ENCODE measurements at places on chromosomes 5 and 9. TPM values are rescaled to one million over a fixed set of nuclear protein-coding genes. Genes with fewer than 3 reads are reported as not detected.

- DNase-seq: peak; percentile 65
These were observed 25.2 kb downstream of the RIGI start for GRCh38 chr9:32500768-32501167.

- no peak for DNase-seq
These were observed 6.5 kb upstream of the MLANA start for GRCh38 chr9:5884191-5884590.

DNA sequence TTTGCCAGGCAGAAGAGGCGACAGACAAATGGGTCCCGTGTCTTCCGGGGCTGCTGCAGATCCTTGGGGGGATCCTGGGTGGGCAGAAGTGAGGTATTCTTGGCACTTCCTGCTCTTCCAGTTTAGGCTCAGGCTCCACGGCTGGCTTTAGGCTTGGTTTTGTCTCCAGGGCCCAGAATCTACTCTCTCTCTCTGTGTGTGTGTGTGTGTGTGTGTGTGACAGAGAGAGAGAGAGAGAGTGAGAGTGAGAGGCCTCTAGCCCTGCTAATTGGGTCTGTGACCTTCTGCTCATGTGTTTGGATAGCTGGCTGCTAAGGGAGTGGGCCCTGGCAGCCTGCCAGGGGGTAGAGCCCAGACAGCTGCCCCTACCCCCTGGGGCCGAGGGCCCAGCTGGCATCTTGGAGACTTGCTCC, 39.3 kb downstream of the CRB2 start:
- DNase-seq: no peak

DNA sequence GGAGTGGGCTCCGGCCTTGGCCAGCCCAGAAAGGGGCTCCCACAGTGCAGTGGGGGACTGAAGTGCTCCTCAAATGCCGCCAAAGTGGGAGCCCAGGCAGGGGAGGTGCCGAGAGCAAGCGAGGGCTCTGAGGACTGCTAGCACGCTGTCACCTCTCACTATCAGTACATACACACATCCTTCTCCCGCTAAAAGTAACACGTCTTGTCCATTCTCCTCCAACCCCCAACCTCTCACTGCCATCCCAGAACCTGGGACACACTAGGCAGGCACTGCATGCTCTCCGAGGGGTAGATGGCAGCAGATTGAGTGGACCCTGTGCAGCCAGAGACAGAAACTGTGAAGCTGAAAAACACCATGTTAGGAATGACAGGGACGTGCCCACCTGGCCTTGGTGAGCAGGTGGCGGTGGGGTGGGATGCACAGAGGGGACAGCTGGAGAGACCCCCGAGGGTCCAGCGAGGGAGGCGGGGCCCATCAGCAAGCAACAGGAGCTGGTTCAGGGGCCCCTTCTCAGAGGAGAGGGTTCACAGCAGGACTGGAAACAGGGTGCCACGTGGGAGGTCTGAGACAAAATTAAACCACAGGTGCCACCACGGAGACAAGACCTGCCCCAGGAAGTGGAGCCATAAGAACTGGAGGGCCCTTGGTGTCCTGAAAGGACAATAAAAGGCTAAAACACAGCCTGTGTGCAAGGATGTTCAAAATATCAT, 16.9 kb downstream of the SEMA4D start:
- no peak for DNase-seq

DNA sequence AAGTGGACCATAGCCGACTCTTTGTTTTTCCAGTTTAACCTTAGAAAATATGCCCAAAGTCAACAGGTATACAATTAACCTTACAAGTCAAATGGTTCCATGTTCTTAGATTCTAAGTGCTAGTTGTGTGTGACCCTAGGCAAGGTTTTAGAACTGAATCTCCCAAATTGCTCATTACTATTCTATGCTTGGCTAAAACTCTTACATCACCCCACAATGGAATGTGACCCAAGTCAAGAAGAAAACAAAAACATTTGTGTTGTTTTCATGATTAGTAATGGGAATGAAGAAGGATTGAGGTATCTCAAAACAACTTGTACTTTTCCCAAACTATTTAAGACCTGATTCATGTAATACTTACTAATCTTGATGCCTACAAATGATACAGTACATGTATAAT, 159.2 kb downstream of the ARRDC3 start:
- DNase-seq: no peak

DNA sequence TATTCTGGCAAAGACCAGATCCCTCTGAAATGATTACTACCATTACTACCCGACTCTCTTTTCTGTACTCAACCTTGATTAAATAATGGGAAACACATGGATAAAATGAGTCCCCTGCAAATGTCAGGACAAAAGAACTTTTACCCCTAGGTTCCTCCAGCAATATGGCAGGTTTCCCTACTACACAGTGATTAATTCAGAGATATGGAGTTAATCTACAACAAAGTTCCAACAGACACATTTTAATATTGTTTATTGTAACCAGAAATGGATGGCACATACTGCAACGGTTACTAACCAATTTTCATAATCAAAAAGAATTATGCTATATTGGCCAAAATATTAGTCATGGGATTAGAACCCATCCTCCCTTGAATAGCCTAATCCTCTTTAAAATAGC, 294.8 kb downstream of the ATPSCKMT start:
- no peak for DNase-seq

GRCh38 chr9:127455324-127455992, 4.1 kb downstream of the LRSAM1 start:
- no peak for DNase-seq

CNTNAP3B gene
- total RNA-seq: not detected

TMOD1 gene
- 2.6 TPM for total RNA-seq

DNA sequence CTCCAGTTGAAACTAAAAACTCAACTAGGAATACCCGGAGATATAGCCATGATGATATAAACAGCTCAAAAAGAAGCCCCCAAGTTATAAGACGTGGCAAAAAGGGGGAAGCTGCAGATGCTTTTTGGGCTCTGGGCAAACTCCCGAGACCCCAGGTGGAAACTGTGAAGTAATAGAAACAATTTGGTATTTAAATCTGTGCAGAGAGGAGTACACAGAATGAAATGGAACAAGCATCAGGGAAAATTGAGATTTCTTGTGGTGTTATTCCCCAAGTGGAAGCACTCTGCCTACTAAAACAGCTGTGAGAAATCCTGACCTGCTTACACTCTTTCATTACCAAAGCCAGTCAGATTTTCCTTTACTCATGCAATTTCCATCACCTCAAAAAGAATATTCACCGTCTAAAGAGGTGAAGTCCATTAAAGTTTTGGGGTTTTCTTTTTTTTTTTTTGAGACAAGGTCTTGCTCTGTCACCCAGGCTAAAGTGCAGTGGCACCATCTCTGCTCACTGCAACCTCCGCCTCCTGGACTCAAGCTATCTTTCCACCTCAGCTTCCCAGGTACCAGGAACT, 23.5 kb downstream of the SAXO1 start:
- DNase-seq: no peak

GRCh38 chr9:68574150-68574549, 33.5 kb upstream of the TMEM252 start:
- DNase-seq: peak; percentile 21

GPR151 gene
- not detected for total RNA-seq

GRCh38 chr5:17157916-17158529, 59.4 kb upstream of the BASP1 start:
- peak; percentile 86 for DNase-seq

PLAC8L1 gene
- total RNA-seq: not detected

TICAM2 gene
- 8.8 TPM for total RNA-seq

LRRTM2 gene
- 1.3 TPM for total RNA-seq

- DNase-seq: no peak
These were observed 109.5 kb downstream of the PRKACG start for GRCh38 chr9:68904454-68904853.

DNA sequence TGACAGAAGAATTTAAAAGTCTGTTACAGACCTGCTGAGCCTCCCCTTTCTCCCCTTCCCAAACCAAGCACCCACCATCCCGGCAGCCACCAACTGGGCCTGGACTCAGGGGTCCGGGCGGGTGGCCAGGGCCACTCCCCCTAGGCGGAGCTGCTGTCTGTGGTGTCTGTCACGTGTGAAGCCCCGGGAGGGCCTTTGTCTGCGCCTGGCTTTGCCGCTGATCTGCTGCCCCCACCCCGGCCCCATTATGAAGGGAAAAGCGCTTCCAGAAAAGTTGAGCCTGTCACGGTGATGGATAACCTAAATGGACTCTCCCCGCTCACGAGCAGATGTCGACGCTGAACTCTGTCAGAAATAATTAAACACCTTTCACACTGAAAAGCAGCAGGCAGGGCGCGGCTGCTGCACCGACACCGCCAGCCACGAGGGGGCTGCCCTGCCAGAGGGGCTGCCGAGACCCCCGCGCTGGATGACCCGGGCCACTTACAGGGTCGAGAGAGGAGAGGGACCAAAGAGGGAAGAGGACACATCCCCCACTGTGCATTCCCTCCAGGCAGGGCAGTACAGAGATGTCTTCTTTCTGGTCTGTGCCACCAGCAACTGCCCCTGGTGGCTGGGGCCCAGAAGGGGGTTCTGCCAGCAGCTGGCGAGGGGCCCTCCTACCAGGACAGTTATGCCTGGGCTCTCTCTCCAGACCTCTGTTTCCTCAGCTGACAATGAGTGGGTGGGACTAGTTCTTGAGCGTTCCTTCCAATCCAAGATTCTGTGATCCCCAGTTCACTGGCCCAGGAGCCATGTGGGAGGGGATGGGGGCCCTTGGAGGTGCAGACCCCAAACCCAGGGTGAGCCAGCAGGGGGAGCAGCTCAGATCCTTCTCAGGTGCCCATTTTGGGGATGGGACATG, 36.0 kb upstream of the BARHL1 start:
- DNase-seq: peak; percentile 25

GARNL3 gene
- total RNA-seq: 6.4 TPM

TGFBR1 gene
- total RNA-seq: 63.9 TPM

GRCh38 chr9:132249690-132250089, 87.8 kb downstream of the NTNG2 start:
- no peak for DNase-seq

- DNase-seq: no peak
These were observed 9.8 kb upstream of the GPRIN1 start for GRCh38 chr5:176619569-176620332.

GRCh38 chr5:178104492-178104891, 8.8 kb upstream of the N4BP3 start:
- no peak for DNase-seq

IFNE gene
- 6.6 TPM for total RNA-seq

IL5 gene
- not detected for total RNA-seq

SPATA31A3 gene
- not detected for total RNA-seq

PDZD2 gene
- total RNA-seq: 0.33 TPM

ARPC5L gene
- 11.0 TPM for total RNA-seq

GRCh38 chr9:36625006-36625615, 52.4 kb downstream of the MELK start:
- DNase-seq: peak; percentile 85

FOXD4L3 gene
- total RNA-seq: not detected

DNA sequence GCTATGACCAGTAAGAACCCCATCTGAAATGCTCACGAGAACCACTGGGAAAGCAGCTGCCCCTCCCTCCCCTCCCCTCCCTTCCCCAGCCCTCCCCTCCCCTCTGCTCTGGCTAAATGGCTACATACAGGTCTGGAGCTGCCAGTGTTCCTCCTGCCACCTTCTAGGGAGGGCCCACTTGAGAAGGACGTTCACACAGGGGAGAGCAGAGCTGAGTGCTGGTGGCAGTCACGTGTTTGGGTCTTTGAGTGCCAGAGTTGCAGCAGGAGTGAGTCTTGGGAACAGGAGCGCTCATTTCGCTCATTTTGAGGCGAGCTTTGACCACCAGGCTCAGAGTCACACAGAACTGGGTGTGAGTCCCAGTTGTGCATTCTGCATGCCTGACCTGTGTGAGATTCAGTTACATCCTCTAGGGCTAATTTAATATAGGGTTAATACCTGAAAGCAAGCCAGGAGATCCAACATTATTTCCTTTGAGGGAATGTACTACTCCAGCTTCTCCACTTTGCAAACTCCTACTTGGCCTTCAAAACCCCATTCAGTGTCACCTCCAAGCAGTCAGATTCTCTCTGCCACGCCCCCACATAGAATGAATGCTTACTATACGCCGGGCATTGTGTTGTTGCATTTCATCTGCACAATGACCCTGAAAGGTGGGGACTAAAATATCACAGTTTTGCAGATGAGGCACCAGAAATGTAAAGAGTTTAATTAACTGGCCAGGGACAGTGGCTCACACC, 25.1 kb downstream of the CPLX2 start:
- no peak for DNase-seq

GARIN3 gene
- not detected for total RNA-seq

DNA sequence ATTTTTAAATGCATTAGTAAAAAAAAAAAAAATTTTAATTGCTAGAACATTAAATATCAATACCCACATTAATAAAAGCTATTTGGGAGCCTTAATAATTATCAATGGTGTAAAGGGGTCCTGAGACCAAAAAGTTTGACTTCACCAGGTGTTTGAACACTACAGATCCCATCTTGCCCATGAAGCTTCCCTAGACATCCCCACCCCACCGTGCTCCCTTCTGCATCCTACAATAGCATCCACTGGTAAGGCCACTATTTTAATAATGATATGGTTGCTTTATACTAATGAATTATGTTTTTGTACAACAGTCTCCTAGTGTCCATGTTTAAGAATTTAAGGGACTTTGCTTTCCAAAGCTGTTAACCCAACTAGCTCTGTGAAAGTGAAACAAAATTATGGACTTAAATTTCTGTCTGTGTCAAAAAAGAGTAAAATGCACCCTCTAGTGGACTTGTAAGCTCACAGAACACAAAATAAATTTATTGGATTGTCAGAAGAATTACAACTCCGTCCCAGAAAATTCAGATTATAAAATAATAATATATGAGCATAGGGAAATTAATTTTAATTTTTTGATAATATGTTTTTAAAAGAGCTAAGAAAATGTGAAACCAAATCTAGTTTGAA, 76.0 kb downstream of the ARL15 start:
- DNase-seq: peak; percentile 81

DNA sequence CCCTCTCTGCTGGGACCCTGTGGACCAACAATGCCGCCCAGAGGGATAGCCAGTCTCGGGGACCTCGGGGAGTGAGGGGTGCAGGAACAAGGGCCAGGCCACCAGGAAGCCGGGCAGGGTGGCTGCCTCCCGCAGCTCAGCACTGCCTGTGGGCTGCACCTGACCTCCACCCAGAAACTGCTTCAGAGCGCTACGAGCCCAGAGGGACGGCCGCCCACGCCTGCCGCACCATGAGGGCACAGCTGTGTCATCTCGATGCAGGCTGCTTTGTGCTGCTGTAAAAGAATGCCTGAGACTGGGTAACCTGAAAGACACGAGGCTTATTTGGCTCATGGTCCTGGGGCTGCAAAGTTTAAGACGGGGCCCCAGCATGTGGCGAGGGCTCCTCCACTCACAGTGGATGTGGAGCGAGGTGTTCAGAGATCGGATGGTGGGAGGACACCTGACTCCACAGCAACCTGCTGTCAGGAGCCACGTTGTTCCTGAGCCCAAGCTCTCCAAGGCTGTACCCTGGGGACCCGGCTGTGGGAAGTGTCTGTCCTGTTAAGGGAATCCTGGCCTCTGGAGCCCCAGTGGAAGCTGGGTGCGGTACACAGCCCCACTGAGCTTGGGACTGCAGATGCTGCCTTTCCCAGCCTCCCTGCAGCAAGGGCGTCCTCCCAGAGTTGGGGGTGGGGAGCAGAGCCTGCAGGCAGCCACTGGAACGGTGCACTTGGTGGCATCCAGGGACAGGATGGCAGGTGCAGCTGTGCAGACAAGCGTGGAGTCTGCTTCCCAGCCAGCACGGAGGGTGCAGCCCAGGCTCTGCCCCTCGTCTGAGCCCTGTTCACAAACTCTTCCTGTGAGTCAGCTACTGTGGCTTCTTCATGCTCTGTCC, 11.8 kb upstream of the ZDHHC11 start:
- DNase-seq: peak; percentile 8

IGFBPL1 gene
- not detected for total RNA-seq

GRCh38 chr9:134272302-134273023, 53.8 kb upstream of the RXRA start:
- no peak for DNase-seq

- no peak for DNase-seq
These were observed 55.4 kb downstream of the ARHGAP26 start for GRCh38 chr5:142825378-142826089.

All from fibroblast of lung (primary cell).